ENCODE measurements at places on chromosomes 1 and 21.

DNA sequence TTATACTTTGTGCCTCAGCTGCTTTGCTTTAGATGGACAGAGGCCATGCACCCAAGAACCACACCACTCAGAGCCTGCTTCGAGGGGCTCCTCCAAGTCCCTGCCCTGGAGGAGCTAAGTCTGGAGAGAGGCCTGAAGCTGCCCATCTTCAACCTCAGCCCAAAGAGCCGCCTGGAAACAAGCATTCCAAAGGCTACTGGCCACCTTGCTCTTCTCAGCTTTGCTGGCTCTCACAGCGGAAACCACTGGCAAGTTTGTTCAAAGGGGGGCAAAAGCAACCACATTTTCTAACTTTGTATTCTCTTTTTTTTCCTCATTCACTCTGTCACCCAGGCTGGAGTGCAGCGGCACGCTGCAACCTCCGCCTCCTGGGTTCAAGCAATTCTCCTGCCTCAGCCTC is 23.2 kb downstream of the VPS26C start:
- DNase-seq, result no peak

DNA sequence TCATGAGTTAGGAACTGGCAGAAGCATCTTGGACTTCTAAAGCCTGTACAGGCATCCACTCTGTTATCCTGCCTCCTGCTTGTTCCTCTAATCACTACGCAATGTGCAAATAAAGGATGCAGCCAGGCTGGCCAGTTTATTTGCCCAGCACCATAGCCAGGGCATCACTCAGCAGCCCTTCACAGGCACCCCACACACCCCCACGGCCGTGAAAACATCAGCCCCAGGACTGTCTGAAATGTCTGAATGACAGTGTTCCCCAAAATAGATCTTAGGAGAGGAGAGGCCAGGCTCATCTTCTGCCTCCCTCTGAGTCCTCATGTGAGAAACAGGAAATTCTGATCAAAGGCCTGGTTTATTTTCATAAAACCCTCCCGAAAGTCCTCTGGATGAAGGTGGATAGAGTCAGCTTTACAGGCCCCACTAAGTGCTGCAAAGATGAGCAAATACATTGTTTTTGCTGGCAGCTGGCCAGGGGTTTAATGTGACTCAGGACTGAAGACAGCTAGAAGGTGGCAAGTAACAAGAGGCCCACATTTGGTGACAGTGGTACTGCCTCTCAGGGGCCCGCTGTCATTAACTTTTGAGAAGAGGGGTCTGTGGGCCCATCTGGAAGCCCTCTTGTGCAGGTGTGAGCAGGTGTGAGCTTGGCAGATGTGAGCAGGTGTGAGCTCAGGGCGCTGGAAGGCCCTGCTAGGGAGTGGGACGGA is 32.9 kb downstream of the GRHL3 start:
- DNase-seq, result no peak

GRCh38 chr21:42981214-42981523 is 6.8 kb downstream of the PKNOX1 start:
- no peak for DNase-seq

DNA sequence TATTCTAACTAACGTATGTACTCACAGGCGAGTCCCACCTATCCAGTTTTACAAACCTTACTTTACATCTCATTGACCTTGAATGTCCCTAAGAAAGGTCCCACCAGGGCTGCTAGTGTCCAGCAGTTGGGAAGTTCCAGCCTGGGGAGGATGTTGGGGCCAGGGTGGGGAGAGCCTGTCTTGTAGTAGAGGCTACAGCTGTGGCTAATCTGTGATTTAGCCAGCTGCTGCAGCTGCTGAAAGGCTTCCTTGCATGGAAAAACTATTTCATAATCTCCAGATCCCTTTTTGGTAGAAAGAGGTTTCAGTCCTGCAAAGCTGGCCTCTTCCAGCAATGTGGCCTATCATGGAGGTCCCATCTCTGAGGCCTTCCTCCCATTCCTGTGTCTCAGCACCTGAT is 23.1 kb downstream of the TNN start:
- DNase-seq, result no peak

DNA sequence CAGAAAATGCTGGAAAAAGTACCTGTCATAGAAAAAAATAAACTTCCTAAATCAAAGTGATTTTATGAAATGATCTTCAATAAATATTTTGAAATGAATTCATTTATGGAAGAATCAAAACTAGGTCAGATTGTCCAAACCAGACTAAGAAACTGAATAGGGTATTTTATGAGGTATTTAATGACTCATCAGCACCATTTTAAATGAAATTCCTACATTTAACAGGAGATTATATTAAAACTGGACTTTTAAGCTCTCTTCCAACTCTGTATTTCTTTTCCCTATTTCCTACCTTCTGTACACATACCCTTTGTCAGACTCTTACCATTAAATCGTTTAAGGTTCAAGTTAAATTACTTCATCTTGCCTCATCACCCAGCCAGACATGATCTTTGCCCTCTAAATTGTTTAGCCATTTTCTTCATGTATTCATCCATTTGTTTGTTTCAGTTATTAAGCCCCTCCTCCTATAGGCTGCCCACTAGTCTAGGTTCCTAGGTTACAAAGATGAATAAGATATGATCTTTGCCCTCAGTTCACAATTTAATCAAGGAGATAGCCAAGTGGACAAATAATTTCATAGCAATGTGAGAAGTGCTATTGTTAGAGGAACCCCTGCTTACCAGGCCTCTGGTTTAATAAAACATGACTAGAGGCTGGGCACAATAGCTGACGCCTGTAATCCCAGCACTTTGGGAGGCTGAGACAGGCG is 25.0 kb downstream of the TATDN3 start:
- no peak for DNase-seq

DNA sequence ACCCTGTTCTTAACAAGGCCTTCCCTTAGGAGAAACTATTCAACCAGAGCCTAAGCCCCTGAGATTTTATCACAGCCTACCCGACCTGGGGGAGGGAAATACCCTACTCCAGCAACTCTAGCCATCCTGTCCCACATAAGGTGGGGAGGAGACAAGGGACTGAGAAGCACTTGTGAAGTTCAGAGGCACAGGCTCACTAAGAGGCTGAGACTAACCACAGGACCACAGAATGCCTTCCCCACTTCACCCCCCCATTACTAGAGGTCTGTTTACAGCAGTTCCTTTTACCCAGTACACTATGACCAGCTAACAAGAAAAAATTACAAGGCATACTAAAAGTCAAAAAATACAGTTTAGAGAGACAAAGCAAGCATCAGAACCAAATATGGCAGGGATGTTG is 86.8 kb downstream of the TEX35 start:
- no peak for DNase-seq

All from stimulated activated CD8-positive, alpha-beta memory T cell treated with anti-CD3 and anti-CD28 coated beads, Interleukin-4, amount 100 ng/mL, for 1 hour (primary cell).